CD4-positive, CD25-positive, alpha-beta regulatory T cell (primary cell): ENCODE measurements at places on chromosomes 7 and 10.
A peak's percentile ranks its signal among the peaks of the same experiment; 100 is the strongest.

DNA sequence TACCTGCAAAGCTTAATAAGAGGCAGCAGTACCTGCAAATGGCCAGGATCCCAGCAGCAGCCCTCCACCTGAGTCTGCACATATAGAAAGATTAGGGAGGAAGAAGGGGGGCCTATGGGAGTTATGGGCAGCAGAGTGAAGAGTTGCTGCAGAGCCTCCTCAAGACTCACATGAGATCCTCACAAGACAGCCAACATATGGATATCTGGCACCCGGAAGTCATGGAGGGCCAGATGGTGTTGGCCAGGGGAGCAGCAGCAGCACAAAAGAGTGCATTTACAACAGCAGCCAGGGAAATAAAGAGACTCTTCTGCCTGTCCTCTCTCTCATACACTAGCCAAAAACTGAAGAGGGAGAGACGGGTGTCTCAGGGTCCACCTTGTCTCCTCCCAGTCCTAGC lies 4.0 kb upstream of the TAS2R40 start:
- DNase-seq, result no peak

DNA sequence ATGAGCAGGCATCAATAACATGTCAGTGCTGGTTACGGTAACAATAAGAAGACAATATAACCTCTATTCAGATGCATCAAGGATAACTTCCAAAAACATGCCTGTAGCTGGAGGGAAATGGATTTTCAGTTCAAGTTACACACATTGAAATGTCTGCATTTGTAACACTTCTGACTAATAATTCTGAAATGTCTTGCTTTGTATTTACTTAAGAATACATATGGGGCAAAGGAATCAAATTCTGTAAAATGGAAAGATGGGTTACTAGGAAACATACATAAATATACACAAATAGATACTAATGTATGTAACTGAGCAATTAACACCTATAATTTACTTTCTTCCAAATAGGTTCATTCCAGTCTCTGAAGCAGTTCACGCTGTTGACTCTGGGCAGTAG lies 18.6 kb upstream of the MTPN start:
- DNase-seq, result no peak

DNA sequence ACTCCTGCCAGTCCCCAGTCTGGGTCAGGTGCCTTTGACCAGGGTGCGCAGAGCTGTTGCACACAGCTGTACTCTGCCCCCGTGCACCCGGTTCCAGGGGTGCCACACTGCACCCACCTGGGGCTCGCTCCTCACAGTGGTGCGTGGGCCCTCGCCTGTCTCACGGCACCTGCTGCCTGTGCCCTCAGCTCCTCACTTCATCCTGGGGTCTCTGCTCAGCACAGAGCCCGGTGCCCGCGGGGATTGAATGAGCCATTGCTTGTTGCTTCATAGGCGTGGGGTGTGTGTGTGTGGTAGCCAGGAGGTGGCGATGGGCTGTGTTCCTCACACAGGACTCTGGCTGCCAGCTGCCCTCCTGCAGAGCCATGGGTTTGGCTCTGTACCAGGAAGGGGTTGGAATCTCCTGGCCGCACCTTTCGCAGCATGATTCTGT lies 18.5 kb downstream of the EIF3B start:
- no peak for DNase-seq

DNA sequence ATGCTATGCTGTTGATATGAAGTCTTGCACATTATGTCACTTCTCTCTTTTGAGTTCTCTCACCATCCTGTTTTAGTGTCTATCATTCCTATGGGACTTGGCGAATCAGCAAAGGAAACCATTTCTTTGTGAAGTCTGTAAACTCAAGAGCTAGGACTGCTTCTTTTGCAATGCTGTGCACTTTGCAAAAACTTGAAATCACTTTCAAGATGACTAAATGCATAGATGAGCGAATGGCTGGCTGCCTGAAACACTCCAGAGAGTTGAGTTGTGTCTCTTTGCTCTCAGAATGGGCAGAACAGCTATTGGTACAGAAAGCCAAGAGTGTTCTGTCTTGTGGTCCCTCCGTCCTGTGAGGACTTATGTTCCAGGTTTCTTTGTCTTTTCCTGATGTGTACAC lies 18.3 kb upstream of the ELMO1 start:
- no peak for DNase-seq

DNA sequence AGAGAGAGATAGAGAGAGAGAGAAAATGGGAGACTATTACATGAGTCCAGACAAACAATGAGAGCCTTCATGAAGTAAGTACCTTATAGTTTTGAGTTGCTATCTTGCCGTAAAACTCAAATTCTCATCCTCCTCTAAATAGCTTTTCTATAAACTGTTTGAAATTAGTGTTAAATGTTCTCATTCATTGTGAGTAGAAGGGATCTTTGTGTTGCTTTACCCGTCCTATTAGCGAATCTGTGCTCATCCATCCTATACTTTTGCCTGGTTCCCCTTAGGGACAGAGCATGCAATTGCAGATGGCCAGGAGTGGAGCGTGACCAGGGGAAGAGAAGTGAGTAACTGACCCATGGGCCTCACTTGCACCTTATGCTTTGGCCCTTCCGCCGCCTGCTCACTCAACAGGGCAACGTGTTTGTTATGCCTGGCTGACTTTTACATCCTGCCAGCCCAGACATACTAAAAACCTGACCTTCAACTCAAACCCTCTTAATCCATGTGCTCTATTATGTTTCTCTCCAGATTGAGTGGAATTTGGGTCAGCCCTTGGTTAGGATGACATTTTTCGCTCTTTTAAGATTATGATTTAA lies 244.2 kb upstream of the YAE1 start:
- no peak for DNase-seq

- no peak for DNase-seq
Measured at GRCh38 chr10:61812052-61812721, 89.3 kb upstream of the ARID5B start.

GRCh38 chr10:4512196-4512595 lies 313.8 kb upstream of the AKR1E2 start:
- no peak for DNase-seq

DNA sequence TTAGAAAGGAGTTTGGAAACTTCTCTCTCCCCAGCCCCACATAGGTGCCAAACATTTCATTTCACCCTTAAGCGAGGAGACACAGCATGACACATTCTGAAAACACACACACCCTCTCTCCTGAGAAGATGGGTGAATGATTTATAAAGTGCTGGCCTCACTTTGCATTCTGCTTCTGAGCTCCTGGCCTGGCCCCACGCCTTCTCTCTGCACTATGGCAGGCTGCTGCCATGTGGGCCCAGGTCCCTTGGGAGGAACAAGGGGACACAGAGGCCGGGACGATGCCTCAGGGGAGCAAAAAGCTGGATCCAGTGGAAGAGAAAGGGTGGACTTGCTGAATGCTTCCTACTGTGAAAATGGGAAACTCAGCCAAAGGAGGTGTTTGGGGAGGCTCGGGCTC lies 56.0 kb downstream of the CPXM2 start:
- no peak for DNase-seq

- no peak for DNase-seq
Measured at GRCh38 chr10:116687633-116688032, 54.7 kb downstream of the HSPA12A start.

DNA sequence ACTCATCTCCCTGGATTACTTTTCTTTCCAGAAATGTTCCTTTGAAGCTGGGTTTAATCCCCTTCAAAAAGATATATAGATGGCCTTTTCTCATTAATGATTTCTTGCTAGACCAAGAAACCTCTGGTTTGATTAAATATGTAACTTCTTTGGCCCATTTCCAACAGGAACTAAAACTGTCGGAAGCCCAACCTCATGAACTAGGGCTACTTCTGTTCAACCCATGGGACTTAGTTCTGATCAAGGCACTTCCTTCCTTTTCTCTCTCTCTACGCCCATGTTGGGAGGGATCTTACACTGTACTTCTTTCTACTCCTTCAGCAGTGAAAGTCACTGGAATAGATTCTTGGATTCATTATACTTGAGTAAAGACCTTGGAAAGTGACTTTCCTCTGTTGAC lies 83.6 kb downstream of the TMEM106B start:
- DNase-seq, result no peak

- DNase-seq, result no peak
Measured at GRCh38 chr7:120725376-120726039, 132.4 kb downstream of the TSPAN12 start.

GRCh38 chr10:127338399-127339110 lies 142.2 kb upstream of the INSYN2A start:
- no peak for DNase-seq

- DNase-seq, result no peak
Measured at GRCh38 chr10:20988357-20988983, 91.4 kb upstream of the NEBL start.

DNA sequence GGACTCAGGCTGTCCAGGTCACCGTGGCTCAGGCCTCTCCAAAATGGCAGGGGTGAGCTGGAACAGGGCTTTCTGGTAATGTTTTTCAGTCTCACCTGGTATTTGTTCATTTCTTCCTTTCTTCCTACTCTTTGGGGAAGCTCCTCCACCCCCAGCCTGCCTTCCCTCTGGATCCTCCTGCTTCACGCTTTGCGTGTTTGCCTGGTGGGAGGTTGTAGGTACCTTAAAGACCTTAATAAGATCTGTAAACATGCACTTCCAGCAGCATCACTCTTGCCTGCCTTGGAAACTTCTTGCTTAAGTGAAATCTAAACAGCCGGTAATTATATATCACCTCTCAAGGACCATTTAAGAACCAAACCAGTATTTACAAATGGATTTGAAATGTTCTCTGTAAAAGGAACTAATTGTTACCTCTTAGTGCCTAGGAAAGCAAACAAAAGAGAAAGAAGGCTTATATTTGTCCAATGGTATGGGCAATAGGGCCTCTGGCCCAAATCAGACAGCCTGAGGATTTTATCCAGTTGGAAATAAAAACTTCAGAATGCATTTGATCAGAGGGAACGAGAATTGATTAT lies 339.9 kb downstream of the CCSER2 start:
- DNase-seq, result no peak

GRCh38 chr10:4775808-4776207 lies 50.2 kb upstream of the AKR1E2 start:
- no peak for DNase-seq

GRCh38 chr7:101518336-101518735 lies 110.8 kb downstream of the MYL10 start:
- DNase-seq, result no peak

GRCh38 chr7:149790146-149790548 lies 16.8 kb upstream of the ZNF467 start:
- peak; percentile 26 for DNase-seq

DNA sequence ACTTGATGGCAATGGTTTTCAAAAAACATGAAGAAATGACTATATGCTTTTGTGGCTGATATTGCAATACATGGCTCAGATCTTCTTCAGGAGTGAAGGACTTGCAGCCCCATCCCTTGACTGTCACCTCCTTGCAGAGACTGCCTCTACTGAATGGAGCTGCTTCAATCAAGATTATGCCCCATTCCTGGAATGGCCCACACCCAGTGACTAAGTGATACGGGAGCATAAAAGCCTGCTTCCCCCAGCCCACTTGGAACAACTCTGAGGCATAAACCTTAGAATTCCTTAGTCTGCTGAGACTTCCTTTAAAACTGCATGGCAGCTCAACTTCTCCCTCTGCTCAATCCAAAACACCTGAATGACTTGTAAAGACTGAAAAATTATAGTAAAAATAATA lies 957.1 kb downstream of the SORCS3 start:
- DNase-seq, result no peak
